ENCODE measurements at places on chromosomes 3 and 15.

- no peak for DNase-seq
These were observed 12.3 kb upstream of the MUC4 start for GRCh38 chr3:195823999-195824398.

DNA sequence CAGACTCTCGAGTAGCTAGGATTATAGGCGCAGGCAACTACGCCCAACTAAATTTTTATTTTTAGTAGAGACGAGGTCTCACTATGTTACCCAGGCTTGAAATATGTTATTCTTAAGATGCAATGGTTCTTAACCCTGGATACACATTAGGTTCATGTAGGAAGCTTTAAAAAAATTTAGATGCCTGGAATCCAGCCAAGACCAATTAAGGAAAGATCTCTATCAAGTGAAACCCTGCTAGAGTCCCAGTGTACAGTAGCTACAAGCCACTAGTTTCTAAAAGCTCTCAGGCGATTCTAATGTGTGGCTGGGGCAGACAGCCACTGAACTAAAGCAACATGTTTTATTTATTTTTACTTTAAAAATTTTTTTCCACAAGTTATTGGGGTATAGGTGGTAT is 33.2 kb downstream of the TRIM69 start:
- DNase-seq: no peak

GRCh38 chr3:138675393-138675792 is 66.8 kb downstream of the FAIM start:
- no peak for DNase-seq

DNA sequence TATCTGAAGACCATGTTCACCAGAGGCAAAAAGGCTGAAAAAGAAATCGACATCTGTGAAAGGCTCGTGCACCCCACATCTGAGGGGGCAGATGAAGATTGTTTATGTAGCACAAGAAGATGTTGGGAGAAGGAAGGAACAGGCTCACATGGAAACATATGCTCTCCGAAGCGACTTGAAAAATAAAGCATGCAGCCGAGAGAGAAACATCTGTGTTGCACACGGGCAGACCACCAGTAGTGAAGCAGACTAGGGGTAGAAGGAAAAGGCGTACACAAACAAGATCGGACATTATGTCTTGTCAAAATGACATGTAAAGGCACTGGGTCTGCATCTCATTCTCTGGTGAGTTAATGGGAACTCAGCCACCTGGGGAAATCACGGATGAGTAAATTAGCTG is 356.5 kb downstream of the ZIC4 start:
- no peak for DNase-seq

DNA sequence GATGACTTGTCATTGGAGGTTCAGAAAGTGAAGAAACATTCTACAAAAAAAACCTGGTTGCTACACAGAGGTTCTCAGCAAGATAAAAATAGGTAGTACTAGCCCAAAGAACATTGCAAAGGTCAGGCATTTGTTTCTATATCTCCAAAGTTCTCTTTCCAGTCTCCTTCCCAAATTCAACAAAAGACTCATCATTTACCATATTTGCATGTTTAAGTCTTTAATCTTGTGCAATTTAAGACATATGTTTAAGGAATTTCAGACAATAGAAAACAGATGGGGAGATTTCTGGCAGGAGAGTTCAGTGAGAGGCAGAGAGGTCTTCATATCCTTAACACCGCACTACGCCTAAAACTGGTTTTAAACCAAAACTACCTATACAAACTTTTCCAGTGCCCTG is 173.8 kb upstream of the THBS1 start:
- no peak for DNase-seq

DNA sequence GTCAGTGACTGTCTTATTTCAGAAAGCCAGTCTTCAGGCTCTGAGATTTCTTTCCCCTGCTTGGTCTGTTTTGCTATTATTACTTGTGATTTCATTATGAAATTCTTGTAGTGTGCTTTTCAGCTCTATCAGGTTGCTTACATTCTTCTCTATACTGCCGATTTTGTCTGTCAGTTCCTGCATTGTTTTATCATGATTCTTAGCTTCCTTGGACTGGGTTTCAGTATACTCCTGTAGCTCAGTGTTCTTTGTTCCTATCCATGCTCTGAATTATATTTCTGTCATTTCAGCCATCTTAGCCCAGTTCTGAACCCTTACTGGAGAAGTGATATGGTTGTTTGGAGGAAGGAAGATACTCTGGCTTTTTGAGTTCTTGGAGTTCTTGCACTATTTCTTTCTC is 40.5 kb downstream of the CEP63 start:
- no peak for DNase-seq

DNA sequence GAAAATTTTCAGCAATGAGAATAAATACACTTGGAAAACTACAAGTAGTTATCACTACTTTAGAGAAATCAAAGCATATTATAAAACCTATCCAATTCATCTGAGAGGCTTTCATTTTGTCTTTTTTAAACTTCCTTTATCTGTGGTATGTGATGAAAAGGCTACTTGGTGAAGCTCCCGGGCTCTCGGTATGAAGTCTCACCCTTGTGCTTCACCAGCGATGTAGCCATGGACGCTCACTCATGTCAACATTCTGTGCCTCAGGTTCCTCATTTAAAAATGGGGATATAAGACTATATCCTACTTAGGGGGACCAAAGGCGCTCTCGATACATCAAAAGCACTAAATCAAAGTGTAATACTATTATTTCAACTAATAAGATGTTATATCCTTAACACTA is 14.9 kb downstream of the SATB1 start:
- DNase-seq: no peak

DNA sequence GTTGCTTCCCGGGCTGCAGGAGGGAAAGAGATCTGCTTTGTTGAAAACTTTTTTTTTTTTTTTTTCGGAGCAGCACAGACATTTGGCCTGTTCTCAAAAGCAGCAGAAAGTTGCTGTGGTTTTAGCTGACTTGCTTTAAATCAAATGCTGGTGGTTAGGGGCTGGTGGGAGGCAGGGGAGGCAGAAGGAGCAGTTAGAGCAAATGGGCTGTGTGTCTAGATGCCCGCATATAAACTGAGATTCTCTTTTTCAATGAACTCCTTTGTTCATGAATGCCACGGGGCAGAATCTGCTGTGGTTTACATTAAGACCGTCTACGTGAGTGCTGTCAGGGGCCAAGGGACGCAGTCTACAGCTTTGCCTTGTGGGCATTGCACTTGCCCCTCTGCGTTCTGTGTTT is 95.9 kb downstream of the FLNB start:
- no peak for DNase-seq

DNA sequence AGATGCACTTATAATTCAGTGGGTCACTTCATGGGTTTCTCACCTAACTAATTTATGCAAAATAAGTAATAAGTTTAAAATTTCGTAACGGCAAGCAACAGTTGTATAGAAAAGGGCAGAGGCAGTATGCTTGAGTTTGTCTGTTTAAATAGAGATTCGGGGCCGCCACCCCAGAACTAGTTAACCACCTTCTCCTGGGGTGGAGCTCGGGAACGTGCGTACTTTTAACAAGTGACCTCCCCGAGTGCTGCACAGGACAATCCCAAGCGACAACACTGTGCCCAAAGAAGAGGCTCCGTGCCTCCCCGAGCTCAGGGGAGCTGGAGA is 439 bp downstream of the SSR3 start:
- no peak for DNase-seq

DNA sequence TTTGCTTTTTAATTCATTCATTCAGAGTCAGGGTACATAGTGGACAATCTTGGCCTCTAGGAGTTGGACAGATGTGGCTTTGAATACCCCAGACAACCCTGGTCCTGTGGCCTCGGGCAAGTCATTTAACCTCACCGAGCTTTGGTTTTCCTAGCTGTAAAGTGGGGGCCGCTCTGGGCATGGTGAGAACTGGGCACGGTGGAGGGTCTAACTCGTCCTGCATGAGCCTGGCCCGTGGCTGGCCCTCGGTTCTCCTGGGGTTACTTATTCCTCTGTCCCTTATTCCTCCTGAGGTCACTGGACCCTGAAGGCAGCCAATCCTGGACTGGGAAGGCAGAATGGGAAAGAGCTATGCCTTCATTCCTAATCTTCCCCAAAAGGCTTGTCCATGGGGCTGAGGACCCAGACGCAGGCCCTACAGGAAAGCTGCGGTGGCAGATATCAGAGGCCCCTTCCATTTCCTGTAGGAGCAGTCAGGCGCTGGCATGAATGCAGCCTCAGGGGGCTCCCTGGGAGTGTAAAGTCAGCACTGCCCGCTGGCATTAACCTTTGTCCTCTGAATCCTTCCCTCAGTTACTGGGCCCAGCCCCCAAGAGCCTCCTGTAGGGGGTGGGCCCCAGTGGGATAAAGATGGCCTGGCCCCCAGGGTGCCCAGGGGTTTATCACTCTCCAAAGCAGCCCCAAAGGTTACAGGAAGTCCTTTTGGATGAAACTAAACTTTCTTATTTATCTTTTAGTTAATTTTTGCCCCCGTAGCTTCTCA is 17.9 kb upstream of the SEC13 start:
- DNase-seq: no peak

- DNase-seq: no peak
These were observed 17.8 kb downstream of the FLNB start for GRCh38 chr3:58025837-58026569.

DNA sequence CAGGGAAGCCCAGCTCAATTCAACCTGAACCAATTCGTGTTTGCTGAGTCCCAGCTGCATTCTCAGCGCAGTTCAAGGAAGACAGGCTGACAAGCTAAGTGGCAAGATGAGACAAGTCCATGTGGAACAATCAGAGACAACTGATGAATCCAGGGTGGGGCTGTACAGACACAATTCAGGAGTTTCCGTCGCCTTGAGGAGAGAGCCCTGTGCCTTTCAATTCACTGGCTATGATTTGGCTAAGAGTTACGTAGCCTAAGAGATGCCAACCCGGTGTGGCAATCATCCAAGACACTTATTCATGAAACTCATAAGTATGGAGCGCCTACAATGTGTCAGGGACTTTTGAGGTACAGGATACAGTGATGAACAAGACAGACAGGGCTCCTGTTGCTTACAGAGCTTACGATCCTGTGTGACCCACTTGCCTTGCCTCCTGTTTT is 15.5 kb upstream of the ZBED2 start:
- no peak for DNase-seq

DNA sequence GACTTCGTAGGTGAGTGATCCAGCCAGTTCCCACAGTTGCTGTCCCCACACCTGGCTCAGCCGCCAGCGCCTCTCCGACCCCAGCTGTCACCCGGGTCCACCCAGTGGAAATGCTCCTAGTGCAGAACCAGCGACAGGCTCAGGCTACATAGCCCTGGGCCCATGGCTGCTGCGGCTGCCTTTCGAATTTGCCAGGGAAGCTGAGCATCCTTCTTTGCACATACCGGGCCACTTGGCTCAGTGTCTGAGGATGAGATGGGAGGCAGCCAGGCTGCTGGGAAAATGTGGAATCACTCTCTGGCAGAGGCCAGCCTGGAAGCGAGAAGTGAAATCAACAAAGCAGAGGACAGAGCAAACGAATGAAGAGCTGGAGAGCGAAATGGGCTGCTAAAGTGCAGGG is 80.1 kb downstream of the ST8SIA2 start:
- no peak for DNase-seq

DNA sequence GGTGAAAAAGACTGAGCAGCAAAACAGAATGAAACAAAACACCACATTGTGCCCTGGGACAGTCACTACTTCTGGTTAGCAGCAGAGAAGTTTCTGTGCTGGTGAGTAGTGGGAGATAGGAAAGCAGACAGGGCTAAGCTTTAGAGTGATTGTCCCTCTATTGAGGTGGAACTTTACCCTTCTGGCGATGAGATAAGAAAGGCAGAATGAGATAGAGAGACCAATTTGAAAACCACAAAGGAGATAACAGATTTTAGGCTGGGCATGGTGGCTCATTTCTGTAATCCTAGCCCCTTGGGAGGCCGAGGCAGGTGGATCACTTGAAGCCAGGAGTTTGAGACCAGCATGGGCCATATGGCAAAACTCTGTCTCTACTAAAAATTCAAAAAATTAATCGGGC is 208.5 kb downstream of the TBL1XR1 start:
- DNase-seq: no peak

DNA sequence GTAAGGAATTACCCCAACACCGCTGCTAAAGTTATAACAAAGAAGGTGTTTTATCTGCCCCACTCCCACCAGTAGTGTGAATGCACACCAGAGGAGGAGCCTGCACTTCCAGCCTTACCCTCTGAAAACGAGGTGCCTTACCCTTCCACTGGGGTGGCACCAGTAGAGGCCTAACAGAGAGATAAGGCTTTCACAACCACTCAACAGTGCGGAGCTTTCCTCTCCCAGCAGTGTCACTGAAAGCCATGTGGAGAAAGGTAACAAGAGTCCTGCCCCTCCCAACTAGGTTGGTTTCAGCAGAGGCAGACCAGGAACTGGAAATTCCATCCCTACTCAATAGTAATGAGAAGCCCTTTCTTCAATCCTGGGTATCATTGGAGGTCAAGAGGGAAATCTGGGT is 539.2 kb downstream of the VGLL3 start:
- DNase-seq: no peak

GRCh38 chr15:62209322-62209721 is 44.2 kb upstream of the C2CD4B start:
- DNase-seq: no peak

- no peak for DNase-seq
These were observed 360.4 kb downstream of the EFHB start for GRCh38 chr3:19573644-19574043.

DNA sequence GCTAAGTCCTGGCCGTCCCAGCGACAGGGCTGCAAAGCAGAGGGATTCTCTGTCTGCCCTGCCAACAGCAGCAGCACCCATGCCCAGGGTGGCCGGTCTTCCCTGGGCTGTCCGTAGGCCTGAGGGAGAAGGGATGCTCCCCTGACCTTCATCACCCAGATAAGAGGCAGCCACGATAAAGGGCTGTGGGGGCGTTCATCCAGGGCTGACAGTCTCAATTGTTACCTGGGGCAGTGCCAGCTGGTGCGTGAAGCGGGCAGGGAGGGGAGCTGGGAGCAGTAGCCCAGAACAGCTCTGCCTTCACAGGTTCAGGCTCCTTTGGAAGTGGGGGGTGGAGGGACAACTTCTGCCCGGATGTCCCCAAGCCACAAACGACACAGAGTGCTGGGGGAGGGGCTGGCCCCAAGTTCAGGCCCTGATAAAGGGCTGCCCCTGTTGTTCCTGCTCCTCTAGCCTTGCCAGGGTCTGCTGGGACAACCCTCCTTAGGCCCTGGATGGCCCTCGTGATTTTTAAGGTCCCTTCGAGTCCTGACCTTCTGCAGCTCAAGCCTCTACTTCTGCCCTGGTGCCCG is 94.7 kb downstream of the RAB11A start:
- DNase-seq: no peak

GRCh38 chr15:96038650-96039049 is 291.9 kb upstream of the NR2F2 start:
- no peak for DNase-seq
